ENCODE measurements at places on chromosomes 4 and X.
A peak's percentile ranks its signal among the peaks of the same experiment; 100 is the strongest.

- DNase-seq: no peak
These were observed 396.4 kb upstream of the BOD1L1 start for GRCh38 chr4:14023896-14024295.

- no peak for DNase-seq
These were observed 65.6 kb downstream of the USO1 start for GRCh38 chr4:75790024-75790423.

DNA sequence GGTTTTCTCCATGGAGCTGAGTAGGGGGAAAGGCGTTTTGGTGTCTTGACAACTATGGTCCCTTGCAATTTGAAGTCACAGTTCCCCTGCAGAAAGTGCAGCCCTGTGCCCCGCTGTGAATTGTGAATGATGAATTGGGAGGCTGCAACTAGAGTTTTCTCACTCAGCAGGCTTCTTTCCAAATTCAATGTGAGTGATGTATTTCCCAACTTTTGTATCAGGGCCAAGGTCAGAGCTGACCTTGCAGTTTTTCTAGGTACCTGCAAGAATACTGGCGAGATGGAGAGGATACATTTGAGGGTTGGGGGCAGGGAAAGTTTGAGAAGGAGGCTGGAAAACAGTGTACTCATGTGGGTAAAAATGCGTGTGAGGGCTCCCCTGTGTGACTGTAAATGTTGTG, 11.7 kb downstream of the PHEX start:
- DNase-seq: no peak

- no peak for DNase-seq
These were observed 244.8 kb upstream of the CTSO start for GRCh38 chr4:156198511-156198910.

DNA sequence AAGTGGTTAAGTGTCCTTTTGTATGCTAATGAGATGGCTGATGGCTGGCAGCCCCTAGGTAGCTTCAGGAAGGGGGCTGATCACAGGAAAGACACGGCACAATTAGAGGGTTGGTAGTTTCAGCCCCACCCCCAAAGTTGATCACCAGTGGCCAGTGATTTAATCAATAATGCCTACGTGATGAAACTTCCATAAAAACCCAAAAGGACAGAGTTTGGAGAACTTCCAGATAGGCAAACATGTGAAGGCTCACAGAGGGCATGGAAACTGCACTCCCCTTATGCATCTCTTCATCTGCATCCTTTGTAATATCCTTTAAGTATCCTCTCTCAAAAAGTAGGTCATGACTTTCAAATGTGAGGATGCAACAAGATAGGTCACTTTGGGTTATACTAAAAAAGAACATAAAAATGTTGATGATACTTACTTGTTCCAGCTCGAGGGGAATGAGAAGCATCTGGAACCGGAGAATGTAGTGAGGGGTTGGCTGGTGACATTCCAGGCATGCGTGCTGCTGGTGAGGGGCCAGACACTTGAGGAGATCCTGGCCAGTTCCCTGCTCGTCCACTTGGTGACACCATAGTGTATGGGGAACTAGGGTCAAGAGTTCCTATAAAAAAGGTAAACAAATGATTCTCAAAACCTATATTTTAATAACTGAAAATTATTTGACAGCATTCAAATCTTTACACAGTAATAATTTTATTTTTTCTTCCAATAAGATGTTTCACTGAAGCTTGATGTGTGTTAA, 16.7 kb upstream of the CXorf38 start:
- DNase-seq: no peak

GRCh38 chrX:13357925-13358324, 38.1 kb upstream of the ATXN3L start:
- DNase-seq: no peak

DNA sequence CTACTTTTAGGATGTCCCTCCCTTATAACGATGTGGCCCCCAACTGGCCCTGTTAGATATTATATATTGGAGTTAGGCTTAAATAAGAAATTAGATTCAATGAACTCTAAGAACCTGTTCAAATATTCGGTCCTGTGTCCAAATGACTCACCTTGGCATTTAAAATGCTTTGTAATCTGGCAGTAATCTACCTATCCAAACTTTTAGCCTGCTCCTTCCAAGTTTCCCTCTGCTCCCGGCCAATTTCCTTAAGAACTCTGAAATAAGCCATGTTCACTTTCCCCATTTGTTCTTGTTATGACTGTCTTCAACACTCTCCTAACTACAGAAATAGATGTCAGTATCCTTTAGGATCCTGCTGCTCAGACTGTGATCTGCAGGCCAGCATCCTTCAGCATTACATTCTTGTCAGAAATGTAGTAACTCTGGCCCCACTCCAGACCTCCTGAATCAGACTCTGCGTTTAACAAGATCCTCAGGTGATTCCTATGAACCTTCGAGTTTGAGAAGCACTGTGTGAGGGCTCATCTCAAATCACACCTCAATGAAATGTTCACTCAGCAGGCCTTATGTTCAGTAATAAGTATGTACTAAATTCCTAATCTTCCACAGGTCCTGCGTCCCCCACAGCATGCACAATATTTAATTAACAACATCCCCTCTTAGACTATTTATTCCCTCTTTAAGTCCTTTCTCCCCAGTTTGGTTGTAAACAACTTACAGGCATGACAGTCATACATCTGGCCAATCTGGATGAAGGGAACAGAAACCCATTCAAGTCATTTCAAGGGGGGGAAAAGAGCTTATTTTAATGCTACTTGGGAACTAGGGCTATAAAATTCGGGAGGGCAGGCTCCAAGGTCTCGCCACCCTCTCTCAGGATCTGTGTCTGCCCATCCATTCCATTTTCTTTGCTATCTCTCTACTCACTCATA, 3.0 kb downstream of the ATP8A1 start:
- DNase-seq: no peak

GRCh38 chrX:41336447-41336846, 2.5 kb downstream of the DDX3X start:
- no peak for DNase-seq

DNA sequence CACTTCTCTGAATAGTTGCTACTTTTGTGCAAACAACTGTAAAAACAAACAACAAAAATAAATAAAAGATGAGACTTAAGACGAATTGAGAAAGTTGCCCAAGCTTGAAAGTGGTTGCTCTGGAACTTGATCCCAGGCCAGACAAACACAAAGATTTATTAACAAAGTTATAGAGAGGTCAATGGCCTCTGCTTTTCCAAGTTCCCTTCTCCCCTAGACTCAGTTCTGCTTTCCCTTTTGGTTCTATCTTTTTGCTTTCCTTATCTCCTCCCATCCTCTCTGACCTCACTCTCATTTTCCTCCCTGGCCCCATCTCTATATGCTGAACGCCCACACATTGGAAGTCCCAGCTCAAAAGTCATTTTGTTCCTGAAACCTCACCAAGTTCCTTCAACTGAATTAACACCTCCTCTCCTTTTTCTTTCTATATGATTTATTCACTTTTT, 82.7 kb downstream of the MXRA5 start:
- no peak for DNase-seq

DNA sequence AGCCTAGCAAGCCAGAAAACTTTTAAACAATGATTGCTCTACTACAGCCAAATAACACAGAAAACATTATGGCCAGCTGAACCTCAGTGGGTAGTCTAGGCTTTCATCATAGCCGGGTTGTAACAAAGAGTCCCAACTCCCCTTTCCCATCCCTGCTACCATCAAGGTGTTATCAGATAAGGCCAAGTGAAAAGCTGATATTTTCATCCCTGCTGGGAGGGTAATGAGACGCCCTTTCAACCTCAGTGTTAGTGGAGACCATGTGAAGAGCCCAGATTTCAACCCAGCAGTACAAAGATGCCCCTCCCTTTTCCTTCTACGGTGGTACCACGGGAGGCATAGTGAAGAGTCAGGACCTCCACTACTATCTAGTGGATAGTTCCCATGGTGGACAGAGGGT, 433.7 kb downstream of the GPM6A start:
- DNase-seq: no peak

- DNase-seq: no peak
These were observed 56.9 kb upstream of the PDGFRA start for GRCh38 chr4:54172156-54172555.

GRCh38 chr4:165355900-165356300, 22.9 kb upstream of the CPE start:
- DNase-seq: no peak

- no peak for DNase-seq
These were observed 66.1 kb downstream of the NR3C2 start for GRCh38 chr4:148376151-148376550.

DNA sequence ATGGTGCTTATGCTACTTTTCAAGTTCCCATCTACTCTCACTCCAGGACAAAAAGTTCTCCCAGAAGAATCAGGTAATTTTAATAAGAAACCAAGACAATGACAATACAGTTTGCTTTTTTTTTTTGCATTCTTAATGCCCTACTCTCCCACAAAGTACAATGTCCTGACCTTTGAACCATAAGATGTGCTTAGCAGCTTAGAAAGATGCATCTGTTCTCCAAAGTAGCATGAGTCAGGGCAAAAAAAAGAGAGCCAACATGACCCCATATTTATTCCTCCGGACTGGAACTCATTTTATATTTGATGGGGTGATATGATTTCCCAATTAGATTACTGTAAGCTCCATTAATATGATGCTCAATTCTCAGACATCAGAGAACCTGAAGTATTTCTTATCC, 16.5 kb upstream of the PDCL2 start:
- DNase-seq: no peak

- DNase-seq: no peak
These were observed 150.6 kb downstream of the ADAMTS3 start for GRCh38 chr4:72418458-72418857.

GRCh38 chr4:604131-604530, 21.2 kb upstream of the PDE6B start:
- DNase-seq: no peak

DNA sequence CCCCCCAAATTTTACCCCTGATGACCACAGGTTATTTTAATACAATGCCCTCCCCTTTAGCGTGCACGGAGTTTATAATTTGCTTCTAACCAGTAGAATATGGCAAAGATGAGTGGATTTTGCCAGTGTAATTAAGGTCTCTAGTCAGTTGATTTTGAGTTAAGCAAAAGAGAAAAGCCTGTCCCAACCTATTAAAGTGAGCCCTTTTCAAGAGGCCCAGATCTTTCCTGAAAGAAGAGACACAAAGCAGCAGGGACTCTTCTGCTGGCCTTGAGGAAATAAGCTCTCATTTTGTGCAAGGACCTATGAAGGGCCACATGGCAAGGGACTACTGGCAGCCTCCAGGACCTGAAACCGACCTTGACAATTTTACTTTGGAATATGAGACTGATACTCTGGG, 61.9 kb upstream of the GABRG1 start:
- DNase-seq: no peak

DNA sequence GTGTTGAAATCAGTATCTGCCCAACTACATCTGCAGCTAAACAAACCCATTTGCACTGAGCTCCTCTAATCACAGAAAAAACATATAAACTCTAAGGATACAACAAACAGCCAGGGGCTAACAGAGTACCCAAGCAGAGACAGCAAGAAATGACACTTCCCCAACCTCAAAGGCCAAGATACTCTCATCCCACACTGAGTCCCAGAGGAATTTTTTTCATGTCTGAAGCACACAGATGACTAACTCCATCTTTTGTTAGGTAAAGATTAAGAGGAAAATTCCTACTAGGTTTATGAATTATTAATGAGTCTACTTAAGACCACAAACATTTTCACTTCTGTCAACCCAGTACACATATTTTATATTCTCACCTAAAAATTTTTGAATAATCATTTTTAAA, 31.6 kb downstream of the SEPSECS start:
- no peak for DNase-seq

DNA sequence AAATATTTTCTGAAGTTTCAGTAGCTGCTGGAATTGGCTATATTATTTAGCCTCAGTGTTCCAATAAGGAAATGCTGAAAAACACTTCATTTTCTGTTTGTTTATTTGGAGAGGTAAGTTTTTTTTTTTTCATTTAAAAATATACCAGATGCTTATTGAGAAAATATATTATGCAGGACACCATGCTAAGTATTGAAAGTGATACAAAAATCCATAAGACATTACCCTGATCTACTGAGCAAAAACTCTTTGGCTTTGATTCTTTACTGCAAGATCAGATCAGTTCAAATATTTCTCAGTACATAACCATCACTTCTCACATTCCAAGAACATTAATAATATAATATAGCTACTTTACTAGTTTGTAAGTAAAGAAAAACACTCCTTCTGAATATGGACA, 123.4 kb upstream of the PACRGL start:
- no peak for DNase-seq

GRCh38 chr4:132992686-132993085, 156.4 kb upstream of the PCDH10 start:
- no peak for DNase-seq

DNA sequence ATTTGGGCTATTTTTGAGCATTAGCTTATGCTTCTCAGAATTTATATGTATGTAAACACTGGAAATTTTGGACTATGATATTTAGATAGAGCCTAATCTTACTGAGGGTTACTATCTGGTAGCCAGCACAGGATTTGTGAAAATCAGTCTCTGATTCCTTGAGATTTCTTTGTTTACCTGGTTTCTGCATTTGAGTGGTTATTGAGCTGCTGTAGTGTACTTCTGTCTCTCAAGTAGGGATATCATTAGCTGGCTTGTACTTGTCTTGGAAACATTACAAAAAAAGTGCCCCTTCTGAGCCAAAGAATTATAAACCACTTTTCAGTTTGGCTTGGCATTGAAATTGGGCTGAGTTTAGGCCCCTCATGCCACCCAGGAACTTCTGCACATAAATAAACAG, 49.7 kb downstream of the TLL1 start:
- DNase-seq: no peak

- no peak for DNase-seq
These were observed 65.6 kb downstream of the SYNPO2 start for GRCh38 chr4:118954246-118954645.

- DNase-seq: peak; percentile 41
These were observed 21.9 kb upstream of the SPON2 start for GRCh38 chr4:1194010-1194900.

DNA sequence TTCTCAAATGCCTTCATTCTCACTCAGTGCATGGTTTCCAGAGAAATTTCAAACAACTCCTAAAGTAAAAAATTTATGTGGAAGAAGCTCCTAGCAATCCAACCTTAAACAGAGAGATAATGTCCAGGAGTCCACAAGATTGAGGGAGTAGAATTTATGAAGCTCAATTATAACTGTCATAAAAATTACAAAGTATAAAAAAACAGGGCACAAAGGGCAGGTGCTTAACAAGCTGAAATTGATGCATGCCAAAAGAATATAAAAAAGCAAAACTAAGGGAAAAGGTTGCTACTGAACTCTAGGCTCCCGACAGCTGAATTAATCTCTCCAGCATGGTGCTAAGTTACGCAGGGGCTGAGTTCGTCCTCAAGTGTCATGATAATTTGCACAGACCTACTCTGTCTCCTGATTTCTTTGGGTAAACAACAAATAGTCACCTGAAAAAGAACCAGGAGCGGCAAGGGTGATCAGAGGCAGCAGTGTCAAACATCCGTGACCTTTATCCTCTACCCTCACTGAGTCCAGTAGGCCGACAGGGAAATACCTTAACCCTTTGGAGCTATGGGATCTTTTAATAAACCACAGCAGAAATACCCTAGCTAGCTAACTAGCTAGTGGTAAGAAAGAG, 47.2 kb upstream of the RELL1 start:
- DNase-seq: no peak

GRCh38 chr4:336099-336892, 1.3 kb upstream of the ZNF141 start:
- no peak for DNase-seq

GRCh38 chr4:140361099-140361498, 12.3 kb upstream of the SCOC start:
- no peak for DNase-seq
